ENCODE measurements at places on chromosomes 1 and 21. TPM values are rescaled to one million over a fixed set of nuclear protein-coding genes. Genes with fewer than 3 reads are reported as not detected.

OR2L5 gene
- not detected for total RNA-seq

LCA5L gene
- total RNA-seq: 0.40 TPM

LYSMD1 gene
- 13.0 TPM for total RNA-seq

TFF2 gene
- not detected for total RNA-seq

PRDX6 gene
- 529 TPM for total RNA-seq

OR2T29 gene
- not detected for total RNA-seq

CENPF gene
- total RNA-seq: 0.47 TPM

CDK11A gene
- 22.3 TPM for total RNA-seq
